Stimulated activated CD8-positive, alpha-beta memory T cell treated with anti-CD3 and anti-CD28 coated beads, Interleukin-4, amount 100 ng/mL, for 1 hour (primary cell): ENCODE measurements at places on chromosomes 1 and 21.

GRCh38 chr1:74596717-74597116 lies 76.9 kb downstream of the ERICH3 start:
- no peak for DNase-seq

- no peak for DNase-seq
These were observed 71.1 kb upstream of the ERRFI1 start for GRCh38 chr1:8097077-8097799.

DNA sequence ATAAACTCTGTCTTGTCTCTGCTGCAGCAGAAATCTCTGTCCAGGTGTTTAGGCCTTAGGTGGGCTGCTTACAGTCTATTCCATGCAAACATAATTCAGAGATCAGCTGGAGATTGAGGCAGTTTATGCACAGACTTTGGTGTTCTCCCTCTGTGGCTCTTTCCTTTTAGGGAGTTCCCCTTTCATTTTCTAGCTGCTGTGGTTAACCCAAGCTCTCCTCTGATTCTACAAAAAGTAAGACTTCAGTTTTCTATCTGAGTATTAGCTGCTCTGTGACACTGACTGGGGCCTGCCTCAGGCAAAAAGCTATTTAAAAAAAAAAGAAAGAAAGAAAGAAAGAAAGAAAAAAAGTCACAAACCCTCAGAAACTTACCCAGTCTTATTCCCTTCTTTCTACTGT lies 211.1 kb downstream of the CAMTA1 start:
- DNase-seq, result no peak

- no peak for DNase-seq
These were observed 243.9 kb downstream of the KAZN start for GRCh38 chr1:14842361-14842760.

GRCh38 chr1:236472850-236473788 lies 50.7 kb upstream of the LGALS8 start:
- DNase-seq, result no peak

DNA sequence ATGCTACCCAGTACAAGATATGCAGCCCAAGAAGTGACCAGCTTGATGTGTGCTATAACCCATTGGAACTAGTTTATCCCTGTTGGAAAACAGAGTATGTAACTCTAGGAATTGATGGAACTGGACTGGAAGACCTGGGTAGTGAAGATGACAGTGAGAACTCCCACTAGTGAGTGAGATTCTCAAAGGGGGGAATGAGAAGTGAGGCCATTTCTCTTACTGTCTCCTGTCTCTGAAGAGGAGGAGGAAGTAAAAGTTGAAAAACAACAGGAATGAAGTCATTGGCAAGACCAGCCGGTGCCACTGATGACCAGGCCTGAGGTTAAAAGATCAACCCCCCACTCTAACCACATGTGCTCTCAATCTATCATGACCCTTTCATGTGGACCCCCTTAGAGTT lies 20.9 kb downstream of the PLA2G2F start:
- DNase-seq, result no peak

DNA sequence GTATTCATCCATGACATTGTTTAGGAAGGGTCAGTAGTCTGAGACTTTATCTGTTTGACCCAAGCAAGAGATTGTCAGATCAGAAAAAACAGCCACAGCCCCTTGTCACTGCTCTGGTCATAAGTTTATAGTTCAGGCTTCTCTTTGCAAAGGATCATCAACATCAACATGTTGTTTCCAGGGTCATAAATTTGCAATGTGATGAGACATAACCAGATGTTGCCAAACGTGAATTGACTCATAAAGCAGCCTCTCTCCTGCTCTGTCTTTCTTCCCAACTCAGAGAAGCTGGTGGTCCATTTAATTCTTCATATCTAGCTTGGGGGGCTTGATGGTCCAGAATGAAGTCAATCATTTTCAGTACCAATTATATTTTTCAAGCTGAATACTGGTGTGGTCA lies 507.2 kb upstream of the PBX1 start:
- DNase-seq, result no peak

DNA sequence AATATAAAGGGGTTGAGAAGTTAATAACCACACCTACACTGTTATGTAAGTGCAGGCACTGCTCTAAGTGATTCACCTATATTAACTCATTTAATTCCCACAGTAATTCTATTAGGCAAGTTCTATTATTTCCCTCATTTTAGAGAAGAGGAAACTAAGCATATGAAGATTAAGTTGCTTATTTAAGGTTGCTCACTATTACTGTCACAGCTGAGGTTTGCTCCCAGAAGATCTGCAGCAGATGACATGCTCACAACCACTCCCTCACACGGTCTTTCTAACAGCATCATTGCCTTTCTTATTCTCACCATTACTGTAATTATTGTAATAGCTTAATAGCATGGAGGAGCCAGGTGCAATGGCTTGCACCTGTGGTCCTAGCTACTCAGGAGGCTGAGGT lies 196.4 kb upstream of the GREM2 start:
- no peak for DNase-seq

DNA sequence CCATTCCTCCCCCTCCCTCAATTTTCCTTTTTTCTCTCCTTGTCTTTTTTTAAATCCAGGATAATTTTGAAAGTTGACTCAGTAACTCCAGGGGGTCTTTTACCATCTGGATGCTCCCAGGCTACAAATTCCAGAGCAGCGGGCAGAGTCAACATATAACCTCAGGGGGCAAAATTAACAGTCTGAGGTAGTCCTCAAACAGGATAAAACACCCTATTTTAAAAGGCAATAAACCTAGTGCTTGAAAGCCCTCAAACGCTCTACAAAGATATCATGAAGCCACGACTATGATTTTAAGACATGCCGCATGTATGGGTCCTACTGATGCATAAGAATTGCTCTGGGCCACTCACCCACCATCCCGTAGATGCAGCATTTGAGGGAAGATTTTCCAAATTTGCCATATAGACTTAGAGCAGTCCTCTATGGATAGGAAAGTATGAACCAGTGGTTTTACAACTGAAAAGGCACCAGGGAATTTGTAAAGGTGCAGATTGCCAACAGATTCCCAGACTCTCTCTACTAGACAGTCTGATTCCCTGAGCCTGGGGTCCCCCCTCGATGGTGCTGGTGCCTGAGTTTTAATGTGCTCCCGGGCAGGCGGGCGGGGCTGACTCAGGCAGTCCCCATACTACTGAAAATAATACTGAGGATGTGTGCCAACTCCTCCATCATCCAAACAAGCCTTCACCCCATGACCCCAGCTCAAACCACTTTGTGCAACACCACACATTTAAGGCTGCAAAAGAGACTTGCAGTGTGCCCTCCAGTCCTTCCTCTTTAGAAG lies 37.2 kb downstream of the PTPN14 start:
- no peak for DNase-seq
